NCI-H510A treated with DMSO at 0.1 percent for 48 hours (cell line): ENCODE measurements at places on chromosomes 1 and 21.

GRCh38 chr21:44424608-44425306 lies 30.6 kb upstream of the LRRC3 start:
- DNase-seq, result no peak

- no peak for DNase-seq
These were observed 67.8 kb downstream of the NTMT2 start for GRCh38 chr1:170213596-170213995.

DNA sequence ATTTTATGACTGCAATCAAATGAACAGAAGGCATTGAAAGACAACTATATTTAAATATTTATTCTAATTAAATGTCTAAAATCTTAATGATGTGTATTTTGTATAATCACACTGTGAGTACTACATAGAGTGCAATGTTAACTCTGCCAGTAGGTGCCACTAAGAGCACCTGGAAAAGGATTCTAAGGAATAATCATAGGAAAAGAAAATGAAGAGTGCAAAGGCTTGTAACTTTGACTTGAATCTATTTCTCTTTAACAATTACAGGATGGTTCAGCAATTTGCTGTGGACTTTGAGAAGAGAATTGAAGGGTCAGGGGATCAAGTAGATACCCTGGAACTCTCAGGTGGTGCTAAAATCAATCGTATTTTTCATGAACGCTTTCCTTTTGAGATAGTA lies 200.4 kb downstream of the DNM3 start:
- no peak for DNase-seq

DNA sequence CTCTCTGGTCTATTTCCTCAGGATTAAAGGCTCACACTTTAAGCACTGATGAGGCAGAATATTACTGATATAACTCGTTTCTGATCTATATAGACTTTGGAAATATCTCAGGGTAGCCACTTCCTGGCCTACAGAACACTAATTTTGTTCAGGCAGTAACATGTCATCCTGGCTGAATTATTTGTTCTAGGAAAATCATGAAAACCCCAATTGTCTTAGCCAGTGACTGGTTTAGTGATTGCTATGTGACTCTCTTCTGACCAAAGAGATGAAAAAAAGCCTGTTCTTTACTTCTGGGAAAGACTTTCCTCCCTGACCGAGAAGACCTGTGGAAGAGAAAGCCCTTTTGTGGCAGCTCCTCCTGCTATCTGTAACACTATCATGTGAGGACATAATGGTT lies 453.7 kb downstream of the SETD4 start:
- DNase-seq, result no peak

DNA sequence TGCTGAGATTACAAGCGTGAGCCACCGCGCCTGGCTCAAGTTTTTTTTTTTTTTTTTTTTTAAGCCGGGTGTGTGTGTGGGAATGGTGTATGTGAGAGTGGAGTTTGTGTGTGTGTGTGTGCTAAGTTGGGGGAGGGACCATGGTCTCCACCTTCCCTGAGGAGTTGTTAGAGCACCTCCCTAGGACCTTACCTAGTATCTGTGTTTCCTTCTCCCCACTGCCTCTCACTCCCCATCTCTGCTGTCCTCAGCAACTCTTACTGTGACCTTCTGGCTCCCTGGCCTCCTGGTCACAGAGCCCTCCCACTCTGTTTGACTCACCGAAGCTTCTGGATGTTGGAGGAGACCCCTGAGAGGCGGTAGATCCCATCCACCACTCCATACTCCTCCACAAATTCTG lies 10.4 kb downstream of the ARHGAP30 start:
- DNase-seq, result no peak

- DNase-seq, result peak; percentile 90
These were observed 99.4 kb downstream of the GIPC2 start for GRCh38 chr1:78145105-78145580.
